Cerebellar nuclear complex (tissue), 1 donor: ENCODE measurements at places on chromosomes 3 and 15.
A peak's percentile ranks its signal among the peaks of the same experiment; 100 is the strongest.

GRCh38 chr3:9507586-9508578 is 45.7 kb downstream of the LHFPL4 start:
- no peak for DNase-seq

- peak; percentile 73 for DNase-seq
Measured at GRCh38 chr15:43133430-43134156, at the start of gene TMEM62. TMEM62 (plus strand) TSS chr15:43133586; CDS start chr15:43133803, 217 bp downstream.

DNA sequence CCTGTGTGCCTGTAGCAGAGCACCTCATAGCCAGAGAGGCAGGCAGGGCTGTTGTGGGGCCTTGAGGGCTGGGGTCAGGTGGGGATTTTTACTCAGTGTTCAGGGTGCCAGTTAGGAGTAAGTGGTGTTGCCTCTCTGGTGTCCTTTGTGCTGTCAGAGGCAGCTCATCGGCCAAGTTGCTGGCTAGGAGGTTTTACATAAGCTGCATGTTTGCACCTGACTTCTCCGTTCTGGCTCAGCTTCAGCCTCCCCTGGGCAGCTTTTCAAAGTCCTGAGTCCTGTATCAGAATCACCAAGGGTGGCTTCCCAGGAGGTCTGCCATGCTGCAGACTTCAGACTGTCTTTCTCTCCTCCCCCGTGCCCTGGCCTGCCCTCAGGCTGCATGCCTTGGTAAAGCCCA is 242.6 kb upstream of the TPM1 start:
- no peak for DNase-seq

- DNase-seq, result no peak
Measured at GRCh38 chr3:194323785-194324735, 27.1 kb downstream of the CPN2 start.

DNA sequence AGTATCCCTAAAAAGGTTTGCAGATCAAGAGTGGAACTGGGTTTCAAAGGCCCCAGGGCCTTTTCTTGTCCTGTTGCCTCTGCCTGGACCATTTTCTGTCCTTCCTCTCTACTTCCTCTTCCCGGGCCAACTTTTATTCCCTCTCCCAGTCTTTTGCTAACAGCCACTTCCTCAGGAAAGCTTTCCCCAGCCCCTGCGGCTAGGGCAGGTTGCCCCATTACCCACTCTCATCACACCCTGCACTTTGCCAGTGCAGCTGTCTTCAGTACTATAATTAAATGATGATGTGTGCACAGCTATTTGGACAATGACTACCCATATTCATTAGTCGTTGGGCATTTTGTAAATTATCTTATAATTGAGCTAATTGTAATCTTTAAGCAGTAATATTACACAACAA is 150.5 kb upstream of the THBS1 start:
- DNase-seq, result no peak

- no peak for DNase-seq
Measured at GRCh38 chr3:20772869-20773268, 586.9 kb upstream of the SGO1 start.

DNA sequence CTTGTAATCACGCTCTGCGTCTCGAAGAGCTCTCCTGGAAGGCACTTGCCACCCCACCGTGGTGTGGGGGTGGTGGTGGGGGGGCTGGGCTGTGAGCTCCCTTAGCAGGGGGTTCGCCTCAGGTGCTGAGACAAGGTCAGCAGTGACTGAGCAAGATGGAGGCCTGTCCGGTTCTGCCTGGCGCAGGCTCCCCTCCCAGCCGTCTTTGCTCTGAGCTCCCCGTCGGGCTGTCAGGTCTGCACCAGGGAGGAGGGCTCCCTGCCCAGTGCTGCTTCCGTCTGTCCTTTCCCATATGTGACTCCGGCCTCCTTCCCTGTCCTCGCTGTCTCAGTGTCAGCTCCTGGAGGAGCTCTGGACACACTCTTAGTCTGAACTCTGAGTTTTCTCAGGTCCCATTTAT is 80.0 kb downstream of the PLXNA1 start:
- DNase-seq, result no peak

DNA sequence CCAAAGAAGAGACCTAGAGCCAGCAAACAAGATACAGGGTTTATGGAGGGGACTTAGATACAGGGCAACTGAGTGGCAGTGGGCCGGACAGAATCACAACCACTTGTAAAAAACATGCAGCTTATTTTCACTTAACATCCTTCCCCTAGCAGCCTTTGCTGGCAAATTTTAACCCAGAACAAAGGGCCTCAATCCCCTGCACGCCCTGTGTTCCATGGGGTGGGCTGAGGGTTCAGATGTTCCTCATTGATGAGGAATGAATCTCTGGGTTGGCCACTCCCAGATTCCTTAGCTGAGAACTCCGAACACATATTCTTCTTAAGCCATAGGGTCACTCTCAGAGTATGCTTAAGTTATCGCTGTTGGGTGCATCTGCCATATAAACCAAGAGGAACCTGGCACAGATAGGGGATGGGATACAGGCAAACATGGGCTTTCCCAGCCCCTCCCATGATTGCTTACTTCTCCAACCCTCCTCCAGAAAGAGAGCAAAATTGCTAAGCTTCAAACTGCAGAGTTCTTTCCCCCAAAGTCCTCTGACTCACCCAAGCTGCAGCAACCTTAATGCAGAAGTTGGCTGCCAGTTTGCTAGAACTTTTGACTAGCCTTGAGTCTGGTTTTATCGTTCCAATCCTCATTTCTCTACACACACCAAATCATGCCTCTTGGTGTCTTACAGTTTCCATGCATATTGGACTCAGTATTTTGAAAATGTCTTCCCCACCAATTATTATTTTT is 146.9 kb downstream of the CD47 start:
- no peak for DNase-seq

- DNase-seq, result no peak
Measured at GRCh38 chr15:101200181-101200580, 51.7 kb downstream of the CHSY1 start.
